ENCODE measurements at places on chromosomes 5 and 9. TPM values are rescaled to one million over a fixed set of nuclear protein-coding genes. Genes with fewer than 3 reads are reported as not detected.

The CD180 gene
- total RNA-seq = 0.65 TPM

DNA sequence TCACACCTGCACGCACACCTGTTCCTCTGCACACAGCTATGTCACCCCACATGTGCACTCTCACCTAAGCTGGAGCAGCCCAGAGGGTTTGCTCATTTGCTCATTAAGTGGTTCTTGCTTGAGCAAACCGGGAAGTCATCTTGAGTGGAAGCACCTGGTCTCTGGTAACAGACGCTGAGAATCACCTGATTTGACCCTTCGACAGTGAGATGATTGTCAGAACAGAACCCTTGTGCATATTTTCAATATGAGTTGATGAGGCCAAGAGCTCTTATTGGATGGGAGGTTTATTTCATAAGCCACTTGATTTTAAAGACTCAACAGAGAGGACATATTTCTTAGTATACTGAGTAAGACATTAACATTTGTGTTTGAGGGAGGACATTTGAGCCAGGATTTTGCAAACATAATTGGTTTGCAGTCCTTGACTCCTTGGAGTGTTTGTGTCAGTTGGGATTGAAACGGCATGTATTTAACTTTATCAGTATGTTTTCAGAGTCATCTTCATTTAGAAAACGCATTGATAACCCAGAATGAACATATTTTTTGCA, 22.1 kb upstream of the LPCAT1 start:
- no peak for DNase-seq

- DNase-seq = no peak
These were observed 323.4 kb downstream of the KDM4C start for GRCh38 chr9:7081065-7081600.

DNA sequence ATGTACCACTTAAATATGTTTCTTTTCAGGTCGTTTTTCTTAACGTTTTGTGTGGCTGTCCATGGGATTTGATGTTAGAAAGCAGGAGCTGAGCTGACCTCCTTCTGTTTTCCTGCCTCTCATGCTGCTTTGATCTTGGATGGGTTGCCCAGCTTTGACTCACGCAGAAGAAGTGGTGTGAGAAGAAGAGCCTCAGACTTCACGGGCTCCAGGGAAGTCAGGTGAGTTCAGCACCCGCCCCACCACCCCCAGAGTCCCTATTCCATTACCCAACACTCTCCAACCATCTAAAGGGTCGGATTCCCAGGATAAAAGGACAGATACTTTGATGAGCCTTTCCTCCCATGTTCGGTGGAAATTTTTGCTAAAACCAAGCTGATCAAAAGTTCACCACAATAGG, 373.4 kb downstream of the IRX2 start:
- no peak for DNase-seq

DNA sequence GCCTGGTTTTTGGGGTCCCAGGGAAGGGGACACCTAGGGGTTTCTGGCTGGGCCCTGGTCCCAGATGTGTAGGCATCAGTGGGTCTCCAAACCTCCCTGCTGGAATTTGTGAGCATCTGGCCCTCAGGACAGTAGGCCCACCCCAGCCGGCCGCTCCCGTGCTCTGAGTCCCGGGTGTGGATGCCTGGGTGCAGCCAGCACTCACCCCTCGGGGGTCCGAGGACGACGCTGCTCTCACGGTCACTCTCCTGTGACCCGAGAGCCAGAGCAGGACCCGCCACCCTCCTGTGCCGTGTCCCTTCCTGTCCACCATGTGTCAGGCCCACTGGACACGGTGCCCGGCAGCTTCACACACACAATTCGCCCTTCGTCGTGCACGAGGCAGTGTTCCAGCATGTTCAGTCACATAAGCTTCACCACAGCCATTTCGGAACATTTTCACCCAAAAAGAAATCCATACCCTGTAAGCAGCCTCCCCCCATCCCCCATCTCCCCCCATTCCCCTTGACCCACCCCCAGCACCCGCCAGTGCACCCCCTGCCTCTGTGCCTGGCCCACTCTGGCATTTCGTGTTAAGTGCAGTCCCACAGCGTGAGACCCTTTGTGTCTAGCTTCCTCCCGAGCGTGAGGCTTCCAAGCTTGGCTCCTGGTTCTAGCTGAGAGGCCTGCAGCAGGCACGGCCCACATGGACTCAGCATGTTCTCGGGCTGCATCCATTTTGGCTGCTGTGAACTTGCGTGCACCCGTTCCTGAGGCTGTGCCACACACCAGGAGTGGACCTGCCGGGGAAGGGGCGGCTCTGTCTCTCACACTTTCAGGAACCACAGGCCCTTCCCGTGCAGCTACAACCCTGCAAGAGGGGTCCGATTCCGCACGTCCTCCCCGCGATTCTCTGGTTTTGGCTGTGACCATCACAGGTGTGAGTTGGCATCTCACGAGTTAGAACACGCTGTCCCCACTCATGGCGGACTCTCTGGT, 40.5 kb downstream of the NKD2 start:
- peak; percentile 42 for DNase-seq

Data from Right ventricle myocardium superior (tissue), 1 donor.